ENCODE measurements at places on chromosomes 13 and 19.

GRCh38 chr13:44523146-44524015, 52.7 kb downstream of the TSC22D1 start:
- no peak for DNase-seq

- no peak for DNase-seq
These were observed 1.4 kb downstream of the SIGLEC7 start for GRCh38 chr19:51143486-51143885.

DNA sequence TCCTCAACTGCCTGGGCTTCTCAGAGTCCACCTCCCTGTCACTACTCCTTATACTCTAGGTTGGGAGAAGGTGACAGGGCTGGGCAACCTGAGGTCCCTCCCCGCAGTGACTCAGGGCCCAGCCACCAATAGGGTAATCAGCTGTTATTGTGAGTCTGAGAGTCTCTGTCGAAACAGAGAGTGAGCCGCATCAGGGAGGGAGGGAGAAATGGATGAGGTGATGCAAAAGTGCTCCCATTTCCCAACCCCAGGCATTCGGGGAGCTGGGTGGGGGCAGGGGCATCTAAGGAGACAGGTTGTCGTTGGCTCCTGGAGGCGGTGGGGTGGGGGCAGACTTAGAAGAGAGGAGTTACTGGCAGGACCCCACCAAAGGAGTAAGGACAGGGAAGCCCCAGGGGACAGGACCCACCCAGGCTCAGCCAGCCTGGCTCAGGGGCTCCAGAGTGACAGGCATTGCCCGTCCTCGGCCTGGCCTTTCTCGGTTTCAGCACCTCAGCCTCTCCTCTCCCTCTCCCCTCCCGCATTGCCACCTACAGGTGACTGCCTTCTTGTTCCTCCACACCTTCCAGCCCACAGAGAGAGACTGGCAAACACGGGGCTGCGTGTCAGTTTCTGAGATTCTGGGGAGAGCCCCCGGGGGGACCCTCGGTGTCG, at the start of gene DMKN:
Gene DMKN, minus strand, starts transcription at position 22 of the 654 bp plus-strand sequence. CDS start 174 bp downstream, outside the sequence.
- no peak for DNase-seq

DNA sequence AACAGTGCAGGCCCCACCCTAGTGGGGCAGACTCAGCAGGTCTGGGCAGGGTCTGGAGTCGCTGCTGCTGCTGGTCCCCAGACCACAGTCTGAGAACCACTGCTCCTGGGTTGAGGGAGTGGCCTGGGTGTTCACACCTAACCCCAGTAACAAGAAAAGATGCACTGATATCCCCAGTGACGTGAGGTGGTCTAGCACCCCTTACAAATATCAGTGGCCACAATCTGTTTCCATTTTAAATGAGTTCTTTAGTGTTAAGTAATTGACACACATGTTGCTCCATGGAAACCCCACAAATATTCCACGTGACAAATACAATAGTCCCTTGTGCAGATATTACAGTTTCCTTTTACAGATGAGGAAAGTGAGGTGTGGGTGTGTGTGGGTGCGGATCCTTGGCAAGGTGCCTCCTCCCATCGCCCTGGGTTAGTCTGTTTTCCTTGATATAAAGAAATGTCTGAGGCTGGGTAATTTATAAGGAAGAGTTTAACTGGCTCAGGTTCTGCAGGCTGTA, 96.3 kb upstream of the GPR183 start:
- no peak for DNase-seq

DNA sequence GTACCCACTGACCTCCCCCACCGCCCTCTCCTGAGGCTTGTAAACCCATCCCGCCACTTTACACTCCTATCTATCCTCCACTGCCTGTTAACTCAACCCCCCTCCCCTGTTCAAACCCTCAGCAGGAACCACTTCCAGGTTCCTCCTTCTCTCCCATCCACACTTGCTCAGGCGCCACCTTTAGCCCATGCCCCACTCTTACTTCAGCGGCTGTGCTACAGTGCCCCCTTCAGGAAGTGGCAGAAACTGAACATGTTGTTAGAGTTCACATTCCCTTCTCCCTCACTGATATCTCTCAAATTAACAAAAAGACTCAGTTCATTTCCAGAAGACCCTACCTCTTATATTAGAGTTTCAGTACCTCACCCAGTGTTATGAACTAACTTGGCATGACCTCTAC, 49.4 kb downstream of the ZNF91 start:
- no peak for DNase-seq

DNA sequence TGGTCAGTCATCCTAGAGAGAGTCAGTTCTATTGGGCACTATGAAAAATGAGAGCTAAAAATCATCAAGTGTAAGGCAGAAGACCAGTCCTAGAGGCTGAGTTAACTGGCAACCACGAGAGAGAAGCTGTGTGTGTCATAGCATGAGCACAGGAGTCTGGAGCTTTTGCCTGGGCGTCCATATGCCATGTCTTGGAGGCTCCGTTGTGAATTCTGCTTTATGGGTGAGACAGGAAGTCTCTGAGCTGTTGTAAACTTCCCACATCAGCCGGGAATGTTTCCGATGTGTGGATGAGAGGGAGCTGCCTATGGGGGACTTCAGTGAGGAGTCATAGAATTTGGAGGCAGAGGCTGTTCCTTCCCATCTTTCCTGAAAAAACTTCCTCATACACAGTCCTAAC, 120.0 kb downstream of the ITGBL1 start:
- DNase-seq, result no peak

GRCh38 chr13:62324842-62325241, 909.2 kb upstream of the PCDH20 start:
- no peak for DNase-seq

- no peak for DNase-seq
These were observed 236.7 kb downstream of the B3GLCT start for GRCh38 chr13:31436478-31436877.

DNA sequence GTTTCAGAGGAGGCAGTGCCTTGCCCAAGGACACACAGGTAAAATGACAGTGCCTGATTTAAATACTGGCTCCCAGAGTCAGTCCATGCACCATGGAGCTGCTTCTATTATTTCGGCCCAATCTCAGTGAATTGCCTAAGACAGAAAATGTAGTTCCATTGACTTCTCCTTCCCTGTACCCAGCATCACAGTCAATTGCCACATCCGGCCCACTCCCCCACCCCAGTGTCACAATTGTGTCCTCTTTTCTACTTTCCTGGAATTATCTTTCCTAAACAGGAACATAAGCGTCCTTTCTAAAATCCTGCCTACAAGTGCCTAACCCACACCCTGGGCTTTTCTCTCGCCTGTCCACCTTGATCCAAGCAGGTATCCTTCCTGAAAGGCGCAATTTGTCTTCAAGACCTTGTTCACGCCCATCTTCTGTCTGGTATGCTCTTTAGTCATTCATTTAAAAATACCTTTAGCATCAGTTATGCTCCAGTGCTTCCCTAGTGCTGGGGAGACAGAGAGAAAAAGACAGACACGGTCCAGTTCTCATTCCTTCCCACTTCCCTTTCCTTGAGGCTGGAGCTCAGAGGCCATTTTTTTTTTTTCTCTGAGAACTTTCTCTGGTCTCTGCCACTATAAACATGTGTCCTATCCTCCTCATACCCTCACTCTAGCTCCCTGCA, 411.4 kb downstream of the LIG4 start:
- DNase-seq, result no peak

GRCh38 chr19:52778811-52779210, 7.8 kb downstream of the ZNF600 start:
- no peak for DNase-seq

DNA sequence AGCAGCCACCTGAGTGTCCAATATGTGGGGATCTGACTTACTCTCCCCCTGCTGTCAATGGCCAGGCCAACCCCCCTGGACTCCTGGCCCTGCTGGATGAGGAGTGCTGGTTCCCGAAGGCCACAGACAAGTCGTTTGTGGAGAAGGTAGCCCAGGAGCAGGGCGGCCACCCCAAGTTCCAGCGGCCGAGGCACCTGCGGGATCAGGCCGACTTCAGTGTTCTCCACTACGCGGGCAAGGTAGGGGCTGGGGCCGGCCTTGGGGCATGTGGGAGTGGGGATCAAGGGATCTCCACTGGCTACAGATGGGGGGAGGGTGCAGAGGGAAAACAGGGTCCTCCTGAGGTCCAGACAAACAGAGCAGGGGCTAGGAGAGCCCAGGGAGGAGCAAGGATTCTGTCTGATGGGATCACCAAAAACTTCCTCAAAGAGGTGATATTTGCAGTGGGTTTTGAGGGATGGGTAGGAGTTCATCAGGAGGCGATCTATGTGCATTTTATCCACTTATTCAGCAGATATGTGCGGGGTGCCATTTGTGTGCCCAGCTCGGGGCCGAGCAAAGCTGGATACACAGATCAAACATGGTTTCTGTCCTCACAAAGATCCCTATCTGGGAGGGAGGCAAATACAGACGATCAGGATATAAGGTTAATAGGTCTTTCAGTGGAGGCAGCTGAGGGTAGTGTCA, 47.2 kb downstream of the MYH14 start:
- no peak for DNase-seq

DNA sequence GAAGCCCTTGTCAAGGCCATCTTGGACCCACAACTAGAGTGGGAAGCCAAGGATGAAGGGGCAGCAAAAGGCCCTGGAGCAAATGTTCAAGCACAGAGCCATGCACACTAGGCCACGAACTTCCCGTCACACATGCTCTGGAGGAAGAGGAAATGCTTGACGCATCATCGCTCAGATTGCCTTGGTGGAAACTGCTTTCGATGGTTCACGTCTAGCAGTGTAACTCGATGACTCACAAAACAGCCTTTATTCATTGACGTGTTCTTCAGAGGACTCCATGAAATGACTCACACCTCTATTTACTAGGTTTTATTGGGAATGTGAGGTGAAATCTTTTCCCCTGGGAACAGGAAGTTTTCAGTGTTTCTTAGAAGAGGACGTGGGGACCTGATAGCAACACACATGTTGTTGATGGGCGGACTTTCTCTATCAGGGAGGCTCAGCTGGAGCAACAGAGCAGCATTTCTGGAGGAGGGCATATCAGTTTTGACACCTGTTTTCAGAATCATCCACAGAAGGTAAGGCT, 79.8 kb upstream of the FLT1 start:
- no peak for DNase-seq

DNA sequence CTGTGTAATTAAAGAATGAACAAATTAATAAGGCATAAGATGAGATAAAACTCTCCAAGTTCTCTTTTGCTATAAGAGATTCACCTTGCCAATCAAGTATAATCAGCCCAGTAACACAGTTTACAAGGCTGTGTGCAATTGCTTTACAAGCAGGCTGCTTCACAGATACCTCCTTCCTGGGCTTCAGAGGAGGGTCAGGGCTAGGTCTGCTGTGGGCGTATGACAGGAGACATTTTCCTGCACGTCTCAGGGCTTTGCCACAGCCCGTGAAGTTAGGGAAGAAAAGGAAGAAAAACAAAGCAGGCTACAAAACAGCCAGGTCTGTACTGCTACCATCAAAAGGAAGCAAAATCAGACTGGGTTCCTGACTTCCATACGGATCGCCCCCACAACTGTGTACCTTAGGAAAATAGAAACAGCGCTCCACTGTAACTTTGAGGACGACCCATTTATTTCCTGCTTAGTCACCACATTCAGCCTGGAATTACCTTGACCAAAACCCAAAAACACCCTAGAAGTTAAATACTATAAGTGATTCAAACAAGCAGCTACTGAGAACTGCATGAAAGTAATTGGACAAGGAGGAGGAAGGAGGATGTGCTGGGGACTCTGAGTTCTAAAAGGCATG, 12.4 kb downstream of the EFNB2 start:
- no peak for DNase-seq

- DNase-seq, result no peak
These were observed 1.1 kb downstream of the LILRA4 start for GRCh38 chr19:54337858-54338230.

DNA sequence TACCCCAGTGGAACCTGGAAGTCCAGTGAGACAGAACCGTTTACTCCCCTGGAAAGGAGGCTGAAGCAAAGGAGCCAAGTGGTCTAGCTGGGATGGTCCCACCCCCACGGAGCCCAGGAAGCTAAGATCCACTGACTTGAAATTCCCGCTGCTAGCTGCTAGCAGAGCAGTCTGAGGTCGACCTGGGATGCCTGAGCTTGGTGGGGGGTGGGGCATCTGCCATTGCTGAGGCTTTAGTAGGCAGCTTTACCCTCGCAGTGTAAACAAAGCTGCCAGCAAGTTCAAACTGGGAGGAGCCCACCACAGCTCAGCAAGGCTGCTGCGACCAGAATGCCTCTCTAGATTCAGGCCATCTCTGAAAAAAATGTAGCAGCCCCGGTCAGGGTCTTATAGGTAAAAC, 437.0 kb downstream of the SUCLA2 start:
- no peak for DNase-seq

DNA sequence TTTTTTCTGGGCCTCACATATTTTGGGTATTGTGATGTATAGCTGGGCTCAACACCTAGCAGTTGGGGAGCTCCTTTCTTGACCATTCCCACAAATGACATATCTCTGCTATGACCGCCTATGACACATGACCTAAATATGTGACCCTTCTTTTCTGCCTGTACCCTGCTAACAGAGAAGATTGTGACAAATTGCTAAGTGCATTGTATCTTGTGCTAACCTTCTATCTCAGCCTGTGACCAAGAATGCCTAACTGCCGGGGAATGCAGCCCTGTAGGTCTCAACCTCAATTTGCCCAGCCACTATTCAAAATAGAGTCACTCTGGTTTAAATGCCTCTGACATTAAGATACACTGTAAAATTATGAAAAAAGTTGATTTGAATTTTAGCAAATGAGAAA, 6.8 kb upstream of the ZNF429 start:
- DNase-seq, result no peak

DNA sequence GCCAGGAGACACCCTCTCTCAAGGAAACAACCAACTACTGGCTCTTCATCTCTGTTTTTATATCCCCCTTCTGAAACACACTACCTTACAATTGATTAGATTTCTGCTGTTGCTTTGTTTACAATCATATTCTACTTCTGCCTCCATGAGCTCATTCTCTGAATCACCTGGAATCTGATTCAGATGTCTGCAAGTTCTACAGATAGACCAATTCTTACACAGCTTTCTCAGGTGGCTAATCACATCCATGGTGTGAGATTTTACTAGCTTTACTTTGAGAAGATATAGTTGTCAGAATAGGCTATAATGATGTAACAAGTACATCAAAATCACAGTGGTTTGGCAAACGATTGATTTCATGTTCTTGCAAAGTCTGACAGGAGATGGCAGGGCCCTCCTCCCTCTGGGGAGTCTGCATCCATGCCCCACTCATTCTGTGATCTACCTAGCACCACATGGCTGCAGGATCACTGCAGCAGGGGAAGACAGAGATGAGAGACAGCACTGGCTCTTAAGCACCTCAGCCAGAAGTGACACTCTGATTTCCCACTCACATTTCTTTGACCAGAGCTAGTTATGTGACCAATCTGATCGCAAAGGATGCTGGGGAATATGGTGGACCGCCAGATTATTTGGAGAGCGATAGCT, 243.7 kb downstream of the FOXO1 start:
- no peak for DNase-seq

DNA sequence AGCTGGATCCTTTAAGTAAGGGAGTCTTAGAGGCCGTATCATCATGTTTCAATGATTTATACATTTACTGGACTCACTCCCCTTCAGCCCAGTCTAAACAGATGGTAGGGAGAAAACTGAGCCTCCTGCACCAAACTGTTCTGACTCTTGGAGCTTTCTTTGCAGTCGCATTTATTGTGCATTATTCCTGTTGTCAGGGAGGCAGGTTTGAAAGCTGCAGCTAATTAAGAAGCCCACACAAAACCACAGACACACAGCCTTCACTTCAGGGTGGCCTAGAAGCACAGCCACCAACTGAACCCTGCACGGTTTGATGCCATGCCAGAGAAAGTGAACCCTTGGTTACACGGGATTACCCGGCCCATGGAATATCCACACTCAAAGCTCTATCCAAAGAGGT, 911.0 kb downstream of the UQCRFS1 start:
- DNase-seq, result no peak
